Caco-2 (cell line): ENCODE measurements at places on chromosomes 2 and 18. TPM values are rescaled to one million over a fixed set of nuclear protein-coding genes. Genes with fewer than 3 reads are reported as not detected.

GRCh38 chr2:113198048-113198789 lies 24.4 kb downstream of the PSD4 start:
- H3K27me3 ChIP-seq, result no peaks in the 10 kb centered on the region
- peak overlapping the region; percentile 62 for H3K4me3 ChIP-seq
- H3K27ac ChIP-seq, result peak overlapping the region; percentile 83
- H3K36me3 ChIP-seq, result no peaks in the 10 kb centered on the region; the same call in 1 of the 2 replicates
- H3K4me1 ChIP-seq, result peaks cover 16% of the 10 kb centered on the region

DNA sequence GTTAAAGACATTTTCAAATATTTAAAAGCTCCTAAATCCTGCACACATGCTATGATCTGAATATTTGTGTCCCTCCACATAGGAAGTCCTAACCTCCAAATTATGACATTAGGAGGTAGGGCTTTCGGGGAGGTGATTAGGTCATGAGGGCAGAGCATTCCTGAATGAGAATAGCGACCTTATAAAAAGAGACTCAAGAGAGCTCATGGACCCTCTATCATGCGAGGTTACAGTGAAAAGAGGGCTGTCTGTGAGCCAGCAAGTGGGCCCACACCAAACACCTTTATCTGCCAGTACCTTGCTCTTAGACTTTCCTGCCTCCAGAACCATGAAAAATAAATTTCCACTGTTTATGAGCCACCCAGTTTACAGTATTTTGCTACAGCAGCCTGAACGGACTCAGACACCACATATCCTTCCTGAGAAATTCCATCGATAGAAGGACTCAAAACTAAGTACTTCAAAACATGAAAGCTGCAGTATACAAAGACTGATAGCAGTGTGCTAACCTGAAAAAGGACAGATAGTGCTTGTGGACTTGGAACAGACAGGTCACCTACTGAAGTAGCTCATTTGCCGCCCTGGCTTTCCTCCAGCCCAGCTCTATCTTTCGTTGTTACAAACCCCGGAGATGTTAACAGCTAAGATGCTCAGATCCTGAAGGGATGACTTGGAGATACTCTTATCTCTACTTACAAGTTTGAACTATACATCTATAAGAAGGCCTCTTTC lies 13.8 kb downstream of the FAM210A start:
- no peaks in the 10 kb centered on the region for H3K36me3 ChIP-seq
- no peak overlapping the region for H3K27ac ChIP-seq
- no peak overlapping the region for H3K4me3 ChIP-seq
- H3K27me3 ChIP-seq, result no peaks in the 10 kb centered on the region
- peaks cover 3% of the 10 kb centered on the region; the same call in 1 of the 2 replicates for H3K4me1 ChIP-seq

GRCh38 chr2:14408695-14409094 lies 223.8 kb upstream of the LRATD1 start:
- no peak overlapping the region for H3K27ac ChIP-seq
- DNase-seq, result no peak
- H3K4me1 ChIP-seq, result 0 out of 2 replicates have a peak, but pooled peaks cover 4% of the 10 kb centered on the region
- no peaks in the 10 kb centered on the region for H3K36me3 ChIP-seq
- no peaks in the 10 kb centered on the region for H3K27me3 ChIP-seq

DNA sequence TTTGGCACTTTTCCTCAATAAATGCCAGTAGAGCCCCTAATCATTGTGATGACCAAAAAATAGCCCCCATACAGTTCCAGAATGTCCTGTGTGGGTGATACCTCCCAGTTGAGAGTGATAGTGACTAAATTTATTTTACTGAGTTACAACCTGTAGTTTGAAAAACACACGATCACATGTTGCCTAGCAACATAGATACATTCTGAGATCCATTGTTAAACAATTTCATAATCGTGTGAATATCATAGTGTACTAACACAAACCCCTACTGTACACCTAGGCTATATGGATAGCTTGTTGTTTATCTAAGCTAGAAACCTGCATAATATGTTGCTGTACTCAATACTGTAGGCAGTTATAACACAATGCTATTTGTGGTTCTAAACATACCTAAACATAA lies 30.6 kb downstream of the KCMF1 start:
- no peak overlapping the region for H3K27ac ChIP-seq
- no peak for DNase-seq
- no peaks in the 10 kb centered on the region for H3K36me3 ChIP-seq
- H3K4me1 ChIP-seq, result no peaks in the 10 kb centered on the region

GRCh38 chr2:41940745-41941063 lies 107.1 kb upstream of the PKDCC start:
- H3K27me3 ChIP-seq, result no peaks in the 10 kb centered on the region
- no peak overlapping the region for H3K4me3 ChIP-seq
- peaks cover 47% of the 10 kb centered on the region for H3K4me1 ChIP-seq
- H3K36me3 ChIP-seq, result no peaks in the 10 kb centered on the region

Gene LBH
- total RNA-seq, result 126 and 159 TPM in 2 replicates

- H3K36me3 ChIP-seq, result no peaks in the 10 kb centered on the region
- H3K27ac ChIP-seq, result peak overlapping the region; percentile 50
- H3K4me3 ChIP-seq, result no peak overlapping the region
- H3K4me1 ChIP-seq, result peaks cover 3% of the 10 kb centered on the region; the same call in 1 of the 2 replicates
- no peak for DNase-seq
These were observed 54.8 kb upstream of the CCDC68 start for GRCh38 chr18:55014095-55014494.

DNA sequence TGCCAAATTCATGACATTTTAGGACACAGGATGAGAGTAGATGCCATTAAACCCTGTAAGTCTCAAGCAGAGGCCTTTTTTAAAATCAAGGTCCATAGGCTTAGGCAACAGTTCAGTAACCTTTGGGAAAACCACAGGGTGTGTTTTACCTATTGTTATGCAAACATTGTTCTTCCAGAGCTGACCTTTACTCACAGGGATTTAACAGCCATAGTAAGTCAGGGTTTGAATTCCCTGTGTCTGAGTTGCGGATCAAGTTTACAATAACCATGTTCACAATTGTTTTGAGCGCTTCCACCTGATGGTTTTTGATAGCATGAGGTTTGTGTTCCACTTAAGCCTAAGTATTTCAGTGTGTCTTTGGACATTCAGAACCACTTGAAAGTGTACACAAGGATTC lies 160.1 kb upstream of the BOD1L2 start:
- H3K4me1 ChIP-seq, result no peaks in the 10 kb centered on the region
- DNase-seq, result peak; percentile 22
- no peak overlapping the region for H3K4me3 ChIP-seq
- H3K27ac ChIP-seq, result no peak overlapping the region
- no peaks in the 10 kb centered on the region for H3K36me3 ChIP-seq

Gene ZNF142
- total RNA-seq, result 37.0 and 38.5 TPM in 2 replicates

DNA sequence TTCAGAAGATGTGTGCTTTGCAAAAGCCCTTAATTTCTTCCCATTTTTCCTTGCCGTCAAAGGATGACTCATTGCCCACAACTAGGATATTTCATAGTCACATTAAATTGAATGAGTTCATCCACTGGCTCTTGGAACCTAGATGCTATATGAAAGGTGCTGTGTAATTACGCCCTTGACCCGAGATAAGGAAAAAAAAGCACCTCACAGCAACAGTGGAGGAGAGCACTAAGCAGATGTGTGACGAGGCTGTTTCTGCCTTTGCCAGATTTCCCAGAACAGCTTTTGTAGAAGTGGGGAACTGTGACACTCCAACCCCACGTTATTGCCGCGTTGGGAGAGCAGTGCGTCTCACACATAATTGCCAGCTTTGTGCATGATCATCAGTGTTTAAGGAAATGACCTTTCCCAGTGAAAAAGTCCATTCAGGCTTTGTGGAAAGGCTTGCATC lies 33.3 kb upstream of the TMEM87B start:
- no peak for DNase-seq
- H3K27ac ChIP-seq, result no peak overlapping the region
- H3K36me3 ChIP-seq, result peaks cover 3% of the 10 kb centered on the region
- no peak overlapping the region for H3K4me3 ChIP-seq
- peaks cover 19% of the 10 kb centered on the region for H3K4me1 ChIP-seq

DNA sequence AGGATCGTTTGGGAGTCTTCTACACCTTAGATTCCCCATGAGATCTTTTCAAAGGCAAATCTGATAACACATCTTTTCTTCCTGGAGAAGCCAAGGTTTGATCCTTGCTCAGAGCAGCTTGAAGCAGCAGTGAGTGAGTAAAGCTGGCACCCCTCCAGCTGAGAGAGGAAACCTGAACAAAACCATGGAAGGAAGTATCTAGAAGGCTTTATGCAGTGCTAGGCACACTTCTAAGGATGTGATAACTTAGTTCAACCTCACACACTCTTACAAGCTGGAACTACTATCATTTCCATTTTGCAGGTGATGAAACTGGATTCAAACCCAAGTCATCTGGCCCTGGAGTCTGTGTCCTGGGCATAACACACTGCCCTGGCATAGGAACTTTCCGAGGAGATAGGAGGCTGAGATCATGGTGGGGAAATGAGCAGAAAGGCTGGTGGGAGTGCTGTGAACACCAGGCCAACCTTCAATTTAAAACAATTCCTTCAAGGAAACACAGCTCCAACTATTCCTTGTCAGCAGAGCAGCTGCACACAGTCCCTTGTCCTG lies 71.2 kb downstream of the CTAGE1 start:
- H3K27me3 ChIP-seq, result no peaks in the 10 kb centered on the region
- no peak overlapping the region for H3K4me3 ChIP-seq
- no peaks in the 10 kb centered on the region for H3K36me3 ChIP-seq
- peaks cover 12% of the 10 kb centered on the region for H3K4me1 ChIP-seq
- peak overlapping the region; percentile 17 for H3K27ac ChIP-seq

DNA sequence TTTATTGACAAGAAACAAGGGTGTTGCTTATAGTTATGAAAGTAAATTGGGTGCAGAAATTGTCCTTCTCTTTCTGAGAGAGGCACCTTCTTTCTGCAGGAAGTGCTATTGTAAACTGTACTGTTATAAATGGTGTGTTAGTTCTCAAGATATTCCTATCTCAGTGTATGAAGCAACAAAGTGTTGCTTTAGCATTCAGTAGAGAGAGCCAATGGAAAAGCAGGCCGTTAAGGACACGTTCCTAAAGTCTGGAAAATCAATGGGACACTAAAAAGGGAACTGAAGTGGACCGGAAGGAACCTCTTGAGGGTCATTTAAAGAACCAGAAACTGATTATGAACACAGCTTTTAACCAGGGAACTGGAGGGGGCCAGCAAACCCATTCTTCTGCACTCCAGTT lies 510.0 kb upstream of the ZEB2 start:
- no peak for DNase-seq
- no peak overlapping the region for H3K27ac ChIP-seq
- H3K36me3 ChIP-seq, result no peaks in the 10 kb centered on the region
- H3K4me3 ChIP-seq, result no peak overlapping the region

Gene PUS10
- total RNA-seq, result 10.0 and 12.1 TPM in 2 replicates

- H3K4me1 ChIP-seq, result 0 out of 2 replicates have a peak, but pooled peaks cover 8% of the 10 kb centered on the region
- no peak overlapping the region for H3K4me3 ChIP-seq
- H3K27me3 ChIP-seq, result no peaks in the 10 kb centered on the region
- no peak overlapping the region for H3K27ac ChIP-seq
- H3K36me3 ChIP-seq, result no peaks in the 10 kb centered on the region
These were observed 68.9 kb upstream of the RMDN2 start for GRCh38 chr2:37856101-37856751.

DNA sequence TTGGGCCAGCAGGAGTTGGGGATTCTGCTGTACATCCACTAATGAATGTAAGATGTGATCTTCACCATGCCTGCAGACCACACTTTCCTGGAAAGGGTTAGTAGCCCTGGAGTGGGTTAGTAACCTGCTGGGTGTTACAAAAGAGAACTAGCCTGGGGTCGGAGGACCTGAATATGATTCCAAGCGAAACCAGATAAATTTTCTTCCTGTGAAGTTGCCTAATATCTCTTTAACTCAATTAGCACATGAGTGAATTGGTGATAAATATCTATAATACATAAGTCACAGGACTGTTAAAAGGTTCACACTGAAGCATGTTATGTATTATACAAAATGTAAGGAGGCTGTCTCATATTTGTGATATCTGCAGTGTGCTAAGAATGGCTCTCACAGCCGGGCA lies 291.0 kb downstream of the CNTNAP5 start:
- DNase-seq, result no peak
- H3K4me1 ChIP-seq, result no peaks in the 10 kb centered on the region
